H9 (cell line): ENCODE measurements at places on chromosomes 12 and 14. TPM values are rescaled to one million over a fixed set of nuclear protein-coding genes. Genes with fewer than 3 reads are reported as not detected.

GRCh38 chr12:55840581-55841351 lies 2.0 kb downstream of the MMP19 start:
- DNase-seq: no peak

- no peak for DNase-seq
Measured at GRCh38 chr14:65239143-65239937, 137.0 kb upstream of the MAX start.

Gene PPM1H
- 21.1 and 22.1 TPM in 2 replicates for total RNA-seq

DNA sequence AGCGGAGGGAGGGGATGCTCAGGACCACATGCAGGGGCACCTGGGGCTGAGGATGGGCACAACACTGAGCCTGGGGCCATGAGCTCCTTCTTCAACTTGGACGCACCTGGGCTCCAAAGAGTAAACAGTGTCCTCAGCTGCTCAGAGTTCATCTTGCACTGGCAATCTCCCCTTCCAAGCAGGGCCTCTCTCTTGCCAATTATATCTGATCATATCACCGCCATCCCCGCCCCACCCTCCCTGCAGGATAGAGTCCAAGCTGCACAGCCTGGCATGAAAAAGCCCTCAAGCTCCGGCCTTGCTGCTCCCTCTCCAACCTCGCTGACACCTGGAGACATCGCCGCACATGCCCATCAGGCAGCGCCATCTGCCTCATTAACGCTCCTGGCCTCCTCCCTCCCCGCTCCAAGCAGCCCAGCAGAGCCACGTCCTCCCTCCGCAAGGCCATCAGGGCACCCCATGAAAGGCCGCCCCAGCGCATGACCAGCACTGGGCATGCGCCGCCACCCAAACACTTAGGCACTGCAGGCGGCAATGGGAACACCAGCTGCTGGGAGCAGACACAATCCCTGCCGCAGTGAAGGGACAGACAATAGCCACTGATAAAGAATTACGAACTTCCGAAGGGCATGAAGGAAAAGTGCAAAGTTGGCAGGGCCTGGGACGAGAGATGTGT lies 88.8 kb downstream of the CHGA start:
- no peak for DNase-seq

Gene DLK1
- total RNA-seq: 2.8 and 3.2 TPM in 2 replicates

DNA sequence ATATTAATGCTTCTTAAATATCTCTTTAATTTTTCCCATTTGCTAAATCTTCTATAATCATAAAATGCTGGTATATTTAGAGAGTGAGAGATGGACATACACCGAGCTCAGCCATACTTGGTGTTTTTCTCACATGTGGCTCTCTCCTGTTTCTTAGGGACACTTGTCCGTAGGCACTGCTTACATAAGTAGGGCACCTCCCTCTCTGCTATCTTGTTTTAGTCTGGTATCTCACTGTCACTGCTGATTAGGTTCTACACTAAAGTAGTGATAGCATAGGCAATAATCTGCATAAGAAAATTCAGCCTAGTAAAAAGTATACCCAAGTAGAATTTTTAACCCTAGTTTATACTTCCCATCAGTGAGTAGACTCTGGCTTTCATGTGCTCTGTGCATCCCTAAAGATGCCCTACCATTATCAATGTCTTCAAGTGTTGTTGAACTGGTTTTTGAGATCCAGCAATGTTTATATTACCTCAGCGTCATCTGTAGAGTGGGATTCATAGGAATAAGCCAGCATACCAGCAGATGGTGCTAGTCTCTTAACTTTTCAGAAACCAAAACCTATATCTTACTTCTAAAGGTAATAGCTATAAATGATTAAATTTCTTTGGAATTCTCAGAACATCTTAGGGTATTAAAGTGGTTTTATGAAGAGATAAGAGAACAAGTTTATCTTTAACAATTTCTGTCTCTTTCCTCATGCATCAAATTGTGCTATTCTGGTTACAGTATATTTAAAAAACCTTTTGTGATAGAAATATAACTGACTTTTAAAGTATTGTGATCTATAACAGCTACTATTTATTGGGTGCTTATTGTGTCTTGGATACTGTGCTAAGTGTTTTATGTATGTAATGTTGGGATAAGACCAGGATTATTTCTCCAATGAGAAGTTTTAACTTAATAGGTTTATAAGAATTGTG lies 32.9 kb downstream of the ARID2 start:
- no peak for DNase-seq
